ENCODE measurements at places on chromosomes 2 and 18.

DNA sequence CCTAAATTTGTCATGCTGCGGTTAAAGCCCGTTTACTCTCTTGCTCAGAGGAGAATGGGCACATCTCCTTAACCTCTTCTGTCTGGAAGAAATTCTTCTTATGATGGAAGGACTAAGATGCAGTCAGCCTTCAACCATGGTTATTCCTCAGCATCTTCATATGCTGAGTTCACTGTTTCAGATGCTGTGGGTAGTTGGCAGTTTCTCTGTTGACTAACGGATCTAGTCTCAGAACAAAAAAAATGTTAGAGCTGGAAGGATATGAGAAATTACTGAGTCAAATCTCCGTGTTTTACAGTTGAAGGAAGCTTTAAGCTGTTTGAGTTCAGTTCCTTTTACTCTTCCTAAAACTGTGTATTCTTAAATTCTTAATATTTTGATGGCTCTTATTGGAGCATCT is 43.6 kb upstream of the PGAP1 start:
- no peak for DNase-seq

GRCh38 chr2:100321179-100321865 is 979 bp downstream of the LONRF2 start:
- DNase-seq, result no peak

GRCh38 chr2:29502460-29502911 is 387.3 kb downstream of the CLIP4 start:
- no peak for DNase-seq

DNA sequence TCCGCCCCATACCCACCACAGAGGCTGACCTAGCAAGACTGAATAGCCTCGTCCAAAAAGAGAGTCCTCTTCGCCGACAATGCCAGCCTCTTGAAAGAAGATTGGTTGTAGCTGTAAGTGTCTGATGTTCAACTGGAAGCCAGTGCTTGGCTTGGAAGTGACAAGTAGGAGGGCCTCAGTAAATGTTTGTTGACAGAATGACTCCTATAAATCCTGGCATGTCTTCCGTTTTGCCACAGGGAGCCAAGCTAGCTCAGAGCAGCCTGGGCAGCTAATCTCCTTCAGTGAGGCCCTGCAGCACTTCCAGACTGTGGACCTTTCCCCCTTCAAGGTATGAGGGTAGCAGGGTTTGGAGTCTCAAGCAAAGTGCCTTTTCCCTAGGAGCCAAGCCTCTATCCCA is 14.9 kb downstream of the ELMOD3 start:
- no peak for DNase-seq

GRCh38 chr2:102251042-102251848 is 60.1 kb upstream of the IL1RL1 start:
- DNase-seq, result no peak

GRCh38 chr2:11503354-11503927 is 30.4 kb upstream of the GREB1 start:
- DNase-seq, result no peak

GRCh38 chr2:109148117-109148746 is 19.2 kb downstream of the SH3RF3 start:
- no peak for DNase-seq

GRCh38 chr2:2873450-2873811 is 504.2 kb downstream of the EIPR1 start:
- no peak for DNase-seq

- no peak for DNase-seq
Observed at GRCh38 chr18:50737127-50737526, 82.7 kb downstream of the MRO start.

GRCh38 chr2:191467113-191467512 is 210.8 kb upstream of the NABP1 start:
- no peak for DNase-seq

DNA sequence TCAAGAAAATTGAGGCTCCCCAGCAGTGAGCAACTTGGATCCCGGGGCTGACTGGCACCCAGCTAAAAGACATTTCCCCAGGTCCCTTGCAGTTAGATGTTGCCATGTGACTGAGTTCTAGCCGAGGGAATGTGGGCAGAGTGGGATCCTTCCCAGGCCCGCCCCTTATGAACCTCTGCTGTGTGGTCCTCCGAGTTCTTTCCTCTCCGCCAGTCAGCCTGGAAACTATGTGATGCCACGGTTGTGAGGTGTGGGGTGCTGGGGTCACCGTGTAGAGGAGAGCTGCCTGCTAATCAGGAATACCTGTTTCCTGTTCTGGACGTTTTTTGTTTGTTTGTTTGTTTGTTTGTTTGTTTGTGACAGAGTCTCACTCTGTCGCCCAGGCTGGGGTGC is 45.5 kb downstream of the TMEM37 start:
- no peak for DNase-seq

DNA sequence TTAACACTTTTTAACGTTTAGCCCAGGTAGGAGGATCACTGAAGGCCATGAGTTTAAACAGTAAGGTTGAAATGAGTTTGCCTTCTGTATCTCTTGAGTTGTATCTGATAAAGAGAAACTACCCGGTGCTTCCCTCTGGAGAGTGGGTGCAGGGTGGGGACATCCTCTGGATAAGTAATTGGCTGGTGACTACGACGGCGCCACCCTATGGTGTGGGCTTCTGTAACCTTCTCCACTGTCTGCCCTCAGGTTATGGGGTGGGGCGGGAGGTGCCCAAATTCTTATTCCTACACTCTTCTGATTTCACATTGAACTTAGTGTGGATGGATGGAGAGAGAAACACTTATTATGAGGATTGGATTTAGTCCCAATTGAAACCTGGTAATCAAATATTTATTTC is 68.8 kb downstream of the LDLRAD4 start:
- no peak for DNase-seq

- DNase-seq, result no peak
Observed at GRCh38 chr2:26401739-26402541, at the start of gene DRC1. Gene DRC1, plus strand, starts transcription at chr2:26401920. Its CDS starts 70 bp downstream, at chr2:26401990.

DNA sequence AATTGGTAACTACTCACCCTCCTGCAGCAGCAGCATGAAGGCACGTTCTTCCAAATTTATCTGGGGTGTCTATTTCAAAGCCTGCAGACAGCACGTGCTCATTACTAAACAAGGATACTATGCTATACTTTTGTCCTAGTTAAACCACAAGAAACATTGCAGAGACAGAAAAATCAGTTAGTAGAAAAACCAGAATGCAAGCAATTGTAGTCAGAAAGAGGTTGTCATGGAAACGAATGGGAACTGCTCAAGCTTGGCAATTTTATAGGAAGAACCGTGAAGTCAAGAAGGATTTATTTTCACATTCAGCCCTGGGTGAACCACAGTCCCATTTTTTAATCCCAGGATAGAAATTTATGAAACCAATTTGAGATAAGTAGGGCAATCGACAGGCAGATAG is 162.2 kb upstream of the PGAP1 start:
- no peak for DNase-seq

GRCh38 chr2:67834482-67834881 is 228.3 kb downstream of the C1D start:
- DNase-seq, result no peak

DNA sequence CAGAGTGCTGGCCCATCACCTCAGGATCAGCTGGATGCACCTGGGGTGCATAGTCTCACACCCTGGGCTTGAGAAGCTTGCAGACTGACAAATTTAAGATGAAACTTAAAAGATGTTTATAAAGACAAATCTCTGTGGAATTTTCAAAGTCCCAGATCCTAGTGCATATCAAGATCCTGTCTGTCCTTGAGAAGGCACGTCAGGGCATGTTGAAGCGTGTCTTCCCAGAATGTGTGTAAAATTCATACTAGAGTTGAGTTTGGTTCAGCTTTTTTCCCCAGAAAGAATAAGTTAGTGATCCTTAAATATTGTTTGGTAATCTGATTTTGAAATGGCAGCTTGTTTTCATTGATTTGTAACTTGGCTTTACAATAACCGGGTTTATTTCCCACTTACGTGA is 27.5 kb downstream of the INSIG2 start:
- no peak for DNase-seq
